ENCODE measurements at places on chromosomes 3 and 15.

DNA sequence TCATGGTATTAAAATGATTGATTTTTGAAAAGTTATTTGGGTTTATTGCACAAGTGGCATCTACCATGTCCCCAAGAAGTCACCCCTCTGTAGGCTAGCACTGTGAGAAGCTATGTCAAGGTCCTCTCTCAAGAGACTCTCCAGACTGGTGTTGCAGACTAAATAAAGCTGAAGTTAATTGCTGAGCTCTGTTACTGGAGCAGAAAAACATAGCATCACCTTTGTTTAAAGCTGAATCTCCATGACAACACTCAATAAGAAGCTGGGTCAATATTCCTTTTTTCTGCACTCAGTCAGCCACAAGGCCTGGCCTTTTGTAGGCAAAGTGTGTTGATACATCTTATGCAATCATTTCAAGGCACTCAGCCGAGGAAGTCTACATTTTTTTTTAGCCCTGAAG is 806.6 kb upstream of the LMCD1 start:
- no peak for DNase-seq

GRCh38 chr3:194112120-194113106 is 23.5 kb upstream of the HES1 start:
- DNase-seq, result peak; percentile 58

DNA sequence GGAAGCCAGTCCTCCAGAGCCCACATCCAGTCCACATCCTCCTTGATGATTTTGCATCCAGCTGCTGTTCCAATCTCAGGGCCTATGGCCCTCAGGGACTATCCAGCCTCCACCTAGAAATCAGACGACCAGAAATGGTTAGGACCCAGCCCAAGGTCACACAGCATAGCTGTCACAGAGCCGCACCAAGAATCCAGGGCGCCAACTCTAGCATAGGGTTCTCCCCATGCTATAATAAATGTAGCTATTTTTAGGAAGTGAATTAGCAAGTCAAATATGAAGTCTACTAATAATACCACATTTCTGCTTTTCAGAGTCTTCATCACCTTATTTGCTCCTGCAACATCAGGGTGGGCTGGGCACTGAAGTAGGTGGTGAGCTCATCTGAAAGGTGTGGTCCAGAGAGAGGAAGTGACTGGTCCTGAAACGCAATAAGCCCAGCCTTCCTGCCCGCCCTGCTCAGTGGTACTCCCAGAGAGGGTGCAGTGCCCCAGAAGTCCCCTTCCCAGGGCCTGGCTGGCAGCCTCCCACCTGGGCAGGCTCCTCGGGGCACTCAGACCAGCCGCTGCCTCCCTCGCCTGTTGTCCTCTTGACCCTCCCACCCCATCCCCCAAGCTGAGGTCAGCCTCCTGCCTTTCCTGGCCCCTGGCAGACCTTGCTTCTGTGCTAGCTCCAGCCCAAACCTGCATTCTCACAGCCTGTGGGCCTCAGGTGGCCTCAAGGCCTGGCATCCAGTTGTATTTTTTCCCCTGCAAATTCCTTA is 17.6 kb upstream of the CYP11A1 start:
- no peak for DNase-seq

- no peak for DNase-seq
These were observed 93.5 kb upstream of the THBS1 start for GRCh38 chr15:39487458-39487735.

DNA sequence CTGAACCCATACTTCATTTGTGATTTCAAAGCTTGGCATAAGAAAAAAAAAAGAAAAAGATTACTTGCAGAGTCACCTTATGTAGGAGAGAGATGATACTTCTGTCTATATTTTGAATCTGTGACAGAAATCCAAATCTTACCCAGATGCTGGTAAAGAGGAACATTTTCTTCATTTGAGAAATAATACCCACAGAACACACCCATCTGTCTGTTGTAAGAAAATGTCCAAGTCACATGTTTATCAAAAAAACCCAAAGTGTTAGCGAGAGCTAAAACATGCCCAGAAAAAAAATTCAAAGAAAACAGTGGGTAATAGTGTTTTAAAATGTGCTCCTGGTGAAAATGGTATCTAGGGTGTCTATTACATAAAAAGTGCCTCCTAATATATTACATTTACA is 18.0 kb upstream of the RAP2B start:
- DNase-seq, result no peak

DNA sequence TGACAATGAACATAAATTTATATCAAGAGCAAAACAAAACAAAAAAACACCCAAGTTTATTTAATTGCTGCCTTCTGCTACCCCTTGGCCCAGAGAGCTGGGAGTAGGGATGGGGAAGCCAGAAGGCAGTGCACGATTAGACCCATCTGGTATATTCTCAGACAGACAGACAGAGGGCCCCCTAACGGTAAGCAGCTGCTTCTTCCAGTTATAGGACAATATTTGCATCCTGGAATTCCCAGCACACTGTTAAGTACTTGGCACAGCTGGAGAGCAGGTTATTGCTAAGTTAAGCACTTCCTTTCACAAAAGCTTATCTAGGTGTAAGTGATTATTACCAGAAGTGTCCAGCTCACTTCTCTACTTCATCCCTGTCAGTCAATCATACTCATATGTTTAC is 39.3 kb downstream of the C2CD4B start:
- peak; percentile 46 for DNase-seq

- DNase-seq, result peak; percentile 32
These were observed 539.0 kb downstream of the FGF12 start for GRCh38 chr3:192188218-192188835.

All from urothelium cell line (cell line).